ENCODE measurements at places on chromosomes 16 and 17. TPM values are rescaled to one million over a fixed set of nuclear protein-coding genes. Genes with fewer than 3 reads are reported as not detected.
A peak's percentile ranks its signal among the peaks of the same experiment; 100 is the strongest.

DNA sequence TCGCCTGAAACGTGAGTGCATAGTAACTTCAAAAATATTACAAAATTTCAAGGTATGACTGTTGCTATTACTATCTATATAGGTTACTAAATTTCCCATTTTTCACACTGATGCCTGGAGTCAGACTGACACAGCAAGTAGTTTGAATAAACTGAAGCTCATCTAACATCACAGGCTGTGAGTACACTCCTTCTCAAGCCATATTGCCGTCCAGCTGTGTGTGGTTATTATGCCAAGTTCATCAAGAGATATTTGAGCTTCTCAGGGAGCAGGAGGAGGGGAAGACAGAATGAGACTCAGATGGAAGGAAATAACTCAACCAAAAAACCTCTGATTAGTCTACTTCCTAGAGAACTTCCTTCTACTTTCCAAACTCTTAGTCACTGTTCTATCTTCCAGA, 473.9 kb downstream of the TOX3 start:
- no peak for DNase-seq

DNA sequence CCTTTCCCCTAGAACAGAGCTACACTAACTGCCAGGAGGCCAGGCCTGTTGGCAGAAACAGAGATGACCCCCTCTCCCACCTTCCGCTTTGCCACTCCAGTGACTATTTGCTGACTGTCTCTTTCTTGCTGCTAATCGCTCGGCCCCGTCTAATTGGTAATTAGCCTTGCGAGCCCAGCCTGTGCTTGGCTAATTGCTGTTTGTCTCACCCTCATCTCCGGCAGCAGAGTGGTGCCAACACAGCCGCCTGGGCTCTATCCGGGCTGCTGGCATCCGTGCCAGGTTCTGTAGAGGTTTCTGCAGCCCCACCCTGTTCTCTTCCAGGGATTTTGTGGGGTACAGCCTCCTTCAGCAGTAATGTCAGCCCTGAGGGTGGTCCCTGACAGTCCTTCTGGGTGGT, 27.4 kb upstream of the PHB1 start:
- no peak for DNase-seq

- no peak for DNase-seq
These were observed 41.4 kb downstream of the SETD6 start for GRCh38 chr16:58556678-58557077.

DNA sequence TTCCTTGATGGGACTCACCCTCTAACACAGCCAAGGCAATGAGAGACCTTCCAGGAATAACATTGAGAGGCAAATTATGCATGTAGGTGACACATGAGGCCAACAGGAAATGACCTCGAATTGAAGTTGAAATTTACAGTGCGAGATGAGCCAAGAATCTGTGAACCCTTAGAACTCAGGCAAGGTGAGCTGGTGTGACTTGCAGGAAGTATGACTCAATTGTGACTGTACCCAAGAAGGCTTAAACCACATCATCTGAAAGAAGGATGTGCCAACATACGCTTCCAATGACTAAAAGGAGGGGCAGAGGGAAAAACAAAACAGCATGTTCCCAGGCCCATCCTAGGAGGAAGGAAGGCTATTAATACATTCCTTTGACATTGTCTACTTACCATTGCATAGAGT, 44.8 kb downstream of the PITPNC1 start:
- no peak for DNase-seq

DNA sequence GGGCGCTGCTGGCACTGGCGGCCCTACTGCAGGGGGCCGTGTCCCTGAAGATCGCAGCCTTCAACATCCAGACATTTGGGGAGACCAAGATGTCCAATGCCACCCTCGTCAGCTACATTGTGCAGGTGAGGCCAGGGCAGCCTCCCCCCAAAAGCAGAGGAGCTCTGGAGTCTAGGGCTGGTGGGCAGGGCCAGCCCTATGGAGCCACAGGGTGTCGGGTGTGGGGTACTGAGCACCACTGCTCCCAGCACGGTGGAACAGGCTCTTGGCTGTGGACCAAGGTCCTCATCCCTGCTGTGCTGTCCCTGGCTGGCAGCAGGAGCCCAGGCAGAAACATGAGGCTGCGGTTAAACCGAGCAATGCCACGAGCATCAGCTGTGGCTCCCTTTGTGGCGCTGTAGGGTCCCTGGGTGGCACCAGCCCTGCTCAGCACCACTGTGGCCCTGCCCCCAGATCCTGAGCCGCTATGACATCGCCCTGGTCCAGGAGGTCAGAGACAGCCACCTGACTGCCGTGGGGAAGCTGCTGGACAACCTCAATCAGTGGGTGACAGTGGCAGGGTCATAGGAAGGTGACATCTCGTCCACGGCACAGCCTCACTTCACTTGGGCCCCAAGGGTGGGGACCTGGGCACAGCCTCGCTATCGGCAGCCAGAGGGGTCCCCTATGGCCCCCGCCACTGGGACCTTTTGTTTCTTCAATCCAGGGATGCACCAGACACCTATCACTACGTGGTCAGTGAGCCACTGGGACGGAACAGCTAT, 1.1 kb downstream of the DNASE1 start:
- peak; percentile 42 for DNase-seq

- DNase-seq: no peak
These were observed 158 bp downstream of the ALYREF start for GRCh38 chr17:81891303-81891552.

GRCh38 chr16:64481497-64481896, 640.4 kb downstream of the CDH11 start:
- no peak for DNase-seq

Gene FBXO47
- not detected for total RNA-seq

Gene C16orf78
- total RNA-seq: not detected

Gene IRF8
- 19.1 TPM for total RNA-seq

Gene PRAC1
- not detected for total RNA-seq

Measured in sciatic nerve (tissue), 2 donors.